Left ventricle myocardium superior (tissue), 1 donor: ENCODE measurements at places on chromosomes 16 and 17.

DNA sequence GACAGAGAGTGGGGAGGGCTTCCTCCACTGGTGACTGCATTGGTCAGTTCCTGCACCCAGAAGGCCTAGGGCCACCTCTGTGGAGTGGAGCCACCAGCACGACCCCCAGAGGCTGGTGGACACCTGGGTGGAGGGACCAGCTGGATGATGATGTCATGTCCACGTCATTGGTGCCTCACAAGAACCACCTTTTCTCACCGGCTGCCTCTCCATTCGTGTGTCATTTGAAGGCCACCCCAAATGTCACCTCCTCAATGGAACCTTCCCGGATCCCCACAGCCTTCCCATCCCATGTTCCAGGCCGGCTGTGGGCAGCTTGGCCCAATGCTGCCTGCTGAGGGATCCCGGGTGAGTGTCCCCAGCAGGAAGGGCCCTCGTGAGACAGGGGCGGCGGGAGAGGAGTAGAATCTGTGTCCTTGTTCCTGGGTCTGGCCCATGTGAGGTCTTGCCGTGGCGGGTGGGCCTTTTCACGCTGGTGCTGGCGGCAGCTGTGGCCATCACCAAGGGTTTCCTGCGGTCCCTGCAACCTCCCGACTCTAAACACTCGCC is 9.1 kb upstream of the CHMP6 start:
- DNase-seq: no peak

DNA sequence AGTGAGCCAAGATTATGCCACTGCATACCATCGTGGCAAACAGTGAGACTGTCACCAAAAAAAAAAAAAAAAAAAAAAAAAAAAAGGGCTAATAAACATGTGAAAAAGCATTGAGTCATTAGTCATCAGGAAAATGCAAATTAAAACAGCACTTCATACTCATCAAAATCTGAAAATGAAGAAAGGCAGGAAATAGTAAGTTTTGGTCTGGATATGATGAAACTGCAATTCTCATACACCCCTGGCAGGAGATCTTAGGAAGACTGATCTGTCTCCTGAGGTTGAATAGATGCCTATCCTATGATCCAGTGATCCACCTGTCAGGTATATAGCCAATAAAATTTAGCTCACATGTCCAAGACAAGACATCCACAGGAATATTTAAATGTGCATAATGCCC is 212.7 kb downstream of the CPPED1 start:
- DNase-seq: no peak

DNA sequence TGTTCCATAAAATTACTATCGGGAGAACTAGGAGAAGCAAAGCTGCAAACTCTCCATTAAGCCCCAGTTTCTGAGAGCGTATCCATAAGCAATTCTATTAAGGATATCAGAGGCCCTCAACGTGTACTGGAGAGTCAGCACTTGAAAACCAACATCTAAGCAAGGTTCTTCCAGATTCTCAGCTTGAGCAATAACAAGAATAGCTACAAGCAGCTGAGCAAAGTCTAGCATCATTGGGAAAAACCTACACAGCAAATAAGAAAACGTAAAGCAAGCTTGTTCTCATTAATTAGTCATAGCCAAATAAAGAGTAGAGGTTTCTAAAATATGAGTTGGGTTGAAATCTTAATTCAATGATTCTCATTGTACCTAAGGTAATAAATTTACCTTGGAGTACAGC is 26.9 kb upstream of the COX10 start:
- DNase-seq: no peak

DNA sequence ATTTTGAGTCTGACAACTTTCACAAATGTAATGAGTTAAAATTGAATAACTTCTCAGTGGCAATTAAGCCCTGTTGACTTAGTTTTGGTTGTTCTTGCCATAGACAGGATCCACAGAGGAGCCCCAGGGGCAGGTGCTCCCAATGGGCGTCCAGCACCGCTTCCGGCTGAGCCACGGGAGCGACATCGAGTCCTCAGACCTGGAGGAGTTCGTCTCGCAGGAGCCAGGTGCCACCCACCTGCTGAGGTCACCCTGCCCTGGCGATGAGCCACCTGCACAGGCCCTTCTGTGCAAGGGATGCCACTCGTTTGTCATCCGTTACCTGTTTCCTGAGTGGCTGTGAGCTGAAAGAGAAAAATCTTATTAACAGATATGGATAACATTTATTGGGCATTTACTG is 10.7 kb downstream of the CCDC40 start:
- DNase-seq: no peak

DNA sequence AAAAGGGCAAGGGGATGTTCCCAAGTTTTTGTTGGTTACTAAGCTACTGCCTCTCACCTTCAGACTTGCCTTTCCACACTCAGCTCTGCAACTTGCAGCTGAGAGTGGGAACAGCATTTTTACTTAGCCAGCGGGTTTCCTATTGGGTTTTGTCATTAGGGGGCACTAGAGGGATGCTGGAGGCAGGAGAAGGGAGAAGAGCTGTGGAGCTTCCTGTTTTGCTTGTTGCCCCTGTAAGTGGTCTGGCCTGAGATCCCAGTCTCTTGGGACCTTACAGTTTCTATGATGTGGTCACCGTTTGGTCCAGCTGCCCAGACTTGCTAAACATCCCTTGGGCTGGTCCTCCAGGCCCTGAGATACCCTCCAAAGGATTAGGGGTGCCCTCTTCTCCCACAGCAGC is 209.6 kb upstream of the NLRP1 start:
- DNase-seq: no peak

- DNase-seq: no peak
Measured at GRCh38 chr17:47741793-47742145, 8.7 kb downstream of the TBX21 start.

- DNase-seq: peak; percentile 39
Measured at GRCh38 chr17:2745317-2746037, 4.0 kb downstream of the CCDC92B start.

- DNase-seq: no peak
Measured at GRCh38 chr17:3049705-3050295, 13.6 kb downstream of the OR1D5 start.

- DNase-seq: no peak
Measured at GRCh38 chr16:12680531-12680930, 123.2 kb downstream of the CPPED1 start.

GRCh38 chr17:36055921-36056520 is 8.1 kb upstream of the CCL18 start:
- no peak for DNase-seq

DNA sequence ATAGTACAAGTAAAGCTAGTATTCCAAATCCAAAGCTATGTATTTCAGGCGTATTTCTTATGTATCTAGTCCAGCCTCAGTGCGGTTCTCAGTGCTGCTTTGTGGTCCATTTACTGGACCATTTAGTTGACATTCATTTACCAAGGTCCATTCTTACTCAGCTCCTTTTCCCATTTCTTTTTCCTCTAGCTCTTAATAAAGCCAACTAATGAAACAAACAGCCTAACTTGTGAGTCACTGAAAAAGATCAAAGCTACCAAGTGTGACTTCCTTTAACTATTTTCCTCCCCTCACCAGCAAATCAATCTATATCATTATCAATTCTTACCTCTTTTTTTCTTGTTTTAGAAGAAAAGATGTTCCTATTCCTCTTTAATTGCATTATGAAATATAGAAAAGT is 64.0 kb downstream of the CYB561 start:
- DNase-seq: no peak

- DNase-seq: peak; percentile 65
Measured at GRCh38 chr16:57479205-57479975, 6.9 kb downstream of the DOK4 start.

GRCh38 chr17:15414532-15415306 is 52.7 kb downstream of the CDRT4 start:
- peak; percentile 90 for DNase-seq

- DNase-seq: no peak
Measured at GRCh38 chr16:14579266-14579665, 50.8 kb downstream of the PARN start.

DNA sequence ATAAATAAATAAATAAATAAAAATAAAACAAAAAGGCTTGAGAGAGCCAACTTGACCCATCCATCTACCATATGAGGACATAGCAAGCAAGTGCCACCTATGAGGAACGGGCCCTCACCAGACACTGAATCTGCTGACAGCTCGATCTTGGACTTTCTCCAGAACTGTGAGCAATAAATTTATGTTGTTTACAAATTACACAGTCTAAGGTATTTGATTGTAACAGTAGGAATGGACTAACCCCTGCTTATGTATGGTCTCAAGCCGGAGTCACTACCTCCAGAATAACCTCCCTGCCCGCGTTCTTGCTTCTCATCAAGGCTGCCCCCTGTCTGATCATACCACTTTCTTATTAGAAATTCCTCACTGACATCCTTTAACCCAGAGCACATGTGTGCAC is 9.9 kb downstream of the SLC5A11 start:
- DNase-seq: no peak

DNA sequence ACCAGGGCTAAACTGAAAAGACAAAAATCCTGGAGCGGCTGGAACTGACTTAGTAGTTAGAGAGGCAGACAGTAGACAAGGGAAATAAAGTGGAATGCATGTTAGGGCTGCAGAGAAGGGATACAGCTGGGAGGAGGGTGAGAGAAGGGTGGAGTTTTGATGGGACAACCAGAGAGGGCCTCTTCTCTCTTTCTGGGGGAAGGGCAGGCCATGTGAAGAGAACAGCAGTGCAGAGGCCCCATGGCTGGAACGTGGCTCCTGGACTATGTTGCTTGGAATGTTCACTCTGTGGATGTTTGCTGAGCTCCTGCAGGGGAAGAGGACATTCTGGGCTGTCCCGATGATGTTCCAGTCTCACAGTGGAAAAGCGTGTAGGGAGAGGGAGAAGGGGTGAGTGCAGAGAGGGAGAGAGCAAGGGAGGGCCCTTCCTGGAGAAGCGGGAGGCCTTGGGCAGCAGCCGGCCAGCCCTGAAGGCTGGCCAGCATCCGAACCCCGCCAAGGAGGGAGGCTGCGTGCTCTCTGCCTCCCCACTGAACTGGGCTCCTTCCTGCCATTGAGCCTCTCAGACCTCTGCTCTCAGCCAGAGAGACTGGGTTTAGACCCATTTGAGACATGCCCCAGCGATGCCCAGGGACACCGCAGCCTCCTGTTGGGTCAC is 33.1 kb upstream of the GSE1 start:
- DNase-seq: no peak

DNA sequence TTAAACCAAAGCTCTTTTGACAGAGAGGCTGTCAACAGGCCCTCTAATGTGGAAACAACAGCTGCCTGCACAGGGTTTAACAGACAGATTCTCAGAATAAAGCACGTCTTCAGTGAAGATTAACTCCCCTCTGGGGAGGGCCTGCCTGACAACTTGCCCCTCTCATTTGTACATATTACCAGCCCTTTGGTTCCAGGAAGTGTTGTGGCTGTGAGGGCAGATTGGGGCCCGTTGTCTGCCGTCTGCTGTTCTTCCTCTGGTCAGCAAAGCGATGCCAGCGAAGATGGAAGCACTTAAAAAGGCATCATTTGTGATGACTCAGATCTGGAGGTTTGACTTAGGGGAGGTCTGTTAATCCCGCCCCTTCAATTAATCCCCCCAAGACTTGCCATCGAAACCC is 177.0 kb upstream of the IRX6 start:
- DNase-seq: no peak

DNA sequence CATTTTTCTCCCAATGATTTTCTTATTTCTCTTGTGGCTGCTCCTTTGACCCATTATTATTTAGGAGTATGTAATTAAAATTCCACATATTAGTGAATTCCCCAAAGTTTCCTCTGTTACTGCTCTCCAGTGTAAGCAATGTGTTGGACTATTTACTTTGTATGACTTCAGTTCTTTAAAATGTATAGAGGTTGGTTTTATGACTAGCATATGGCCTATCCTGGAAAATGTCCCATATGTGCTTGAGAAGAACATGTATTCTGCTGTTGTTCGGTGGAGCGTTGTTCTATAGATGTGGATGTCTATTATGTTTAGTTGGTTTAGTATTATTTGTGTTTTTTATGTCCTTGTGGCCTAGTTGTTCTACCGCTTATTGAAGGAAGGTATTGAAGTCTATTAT is 6.0 kb upstream of the NT5M start:
- DNase-seq: no peak

GRCh38 chr17:17540278-17540906 is 44.2 kb upstream of the RASD1 start:
- no peak for DNase-seq

DNA sequence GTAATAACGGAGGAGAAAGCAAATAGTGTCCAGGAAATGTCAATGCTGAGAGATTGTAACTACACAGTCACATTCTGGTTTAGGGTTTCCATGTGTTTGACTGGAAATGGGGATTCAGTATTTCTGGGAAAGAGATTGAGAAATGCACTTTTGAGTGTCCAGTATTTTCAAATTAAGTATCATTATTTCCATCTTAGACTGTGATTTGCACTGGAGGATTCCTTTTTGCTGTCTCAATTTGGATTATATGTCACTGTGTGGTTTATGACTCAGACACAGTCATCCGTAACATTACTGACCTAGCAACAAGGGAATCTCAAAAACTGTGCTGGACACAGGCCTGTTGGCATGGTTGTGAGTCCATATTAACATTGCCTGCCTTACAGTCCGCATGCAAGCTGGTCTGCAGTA is 681.4 kb downstream of the CDH11 start:
- no peak for DNase-seq

GRCh38 chr17:56571456-56571855 is 22.0 kb upstream of the NOG start:
- DNase-seq: no peak

- DNase-seq: peak; percentile 36
Measured at GRCh38 chr16:79838496-79839259, 238.1 kb upstream of the MAF start.
